Regular cardiac myocyte (primary cell): ENCODE measurements at places on chromosomes 7 and 10. TPM values are rescaled to one million over a fixed set of nuclear protein-coding genes. Genes with fewer than 3 reads are reported as not detected.

GIMAP8 gene
- 0.19 and 0.28 TPM in 2 replicates for total RNA-seq

CYP2C8 gene
- not detected in 2 replicates for total RNA-seq

TSC22D4 gene
- 13.2 and 17.1 TPM in 2 replicates for total RNA-seq

RGS10 gene
- total RNA-seq = 37.5 and 40.5 TPM in 2 replicates

AKR1C8 gene
- total RNA-seq = not detected in 2 replicates

CTAGE15 gene
- total RNA-seq = 0.38 TPM in 1 of 2 replicates, not detected in the other
